MV-4-11 (cell line): ENCODE measurements at places on chromosomes 1 and 21.

- DNase-seq, result no peak
These were observed 27.7 kb downstream of the TNR start for GRCh38 chr1:175715742-175716141.

DNA sequence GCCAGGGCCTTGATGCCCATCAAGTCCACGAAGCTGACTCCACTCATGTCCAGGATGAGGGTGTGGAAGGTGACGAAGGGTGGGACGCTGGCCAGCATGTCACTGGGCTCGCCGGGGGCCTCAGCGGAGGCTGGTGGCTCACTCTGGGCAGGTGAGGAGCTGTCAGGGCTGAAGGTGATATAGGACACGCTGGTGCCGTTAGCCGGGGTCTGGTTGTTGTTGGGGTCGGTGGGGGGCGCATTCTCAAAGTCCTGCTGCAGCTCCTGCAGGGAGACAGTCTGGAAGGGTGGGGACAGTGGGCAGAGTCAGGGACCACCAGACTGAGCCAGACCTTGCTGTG is 21.7 kb downstream of the SLC26A9 start:
- no peak for DNase-seq

- no peak for DNase-seq
These were observed 5.5 kb upstream of the KRTAP10-3 start for GRCh38 chr21:44564099-44564498.

- DNase-seq, result no peak
These were observed 50.4 kb upstream of the NRDC start for GRCh38 chr1:51928896-51929295.

DNA sequence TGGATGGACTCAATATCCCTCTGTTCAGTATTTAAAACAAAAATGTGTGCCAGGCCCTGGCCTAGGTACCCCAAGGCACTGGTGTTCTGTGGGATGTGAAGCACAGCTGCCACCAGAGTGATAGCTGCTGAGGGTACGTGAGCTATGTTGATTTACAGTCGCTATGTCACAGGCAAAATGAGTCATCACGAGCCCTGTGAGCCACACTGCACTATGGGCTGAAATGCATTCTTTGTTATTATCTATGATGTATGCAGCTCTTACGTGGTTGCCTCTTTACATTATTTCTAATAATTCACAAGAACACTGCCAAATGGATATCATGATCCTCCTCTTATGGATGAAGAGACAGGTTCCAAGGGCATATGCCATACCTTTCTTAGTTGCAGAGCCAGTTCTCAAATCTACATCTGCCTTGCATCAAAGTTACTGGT is 2.1 kb downstream of the TEX38 start:
- DNase-seq, result peak; percentile 47

GRCh38 chr1:33599516-33600115 is 127.2 kb downstream of the ZSCAN20 start:
- DNase-seq, result peak; percentile 92

- peak; percentile 86 for DNase-seq
These were observed 20.8 kb upstream of the JAK1 start for GRCh38 chr1:64986903-64987871.

DNA sequence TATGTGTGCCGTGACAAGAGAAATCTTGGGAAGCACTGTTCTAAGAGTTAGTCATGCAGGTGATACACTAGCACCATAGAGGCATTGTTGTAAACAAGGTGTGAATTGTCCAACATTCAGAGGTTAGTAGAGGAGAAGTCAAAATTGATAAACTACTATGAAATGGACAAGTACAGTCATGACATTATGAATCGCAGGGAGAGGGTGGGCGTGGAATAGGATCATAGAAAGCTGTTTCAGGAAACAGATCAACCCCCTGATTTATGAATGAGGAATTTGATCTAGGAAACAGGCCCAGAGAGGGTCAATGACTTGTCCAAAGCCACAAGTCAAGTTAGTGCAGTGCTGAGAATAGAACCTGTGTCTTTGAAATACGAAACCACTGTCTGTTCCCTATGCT is 58.5 kb upstream of the LAX1 start:
- no peak for DNase-seq

GRCh38 chr1:183807549-183808168 is 2.7 kb downstream of the RGL1 start:
- peak; percentile 59 for DNase-seq

- no peak for DNase-seq
These were observed 15.9 kb upstream of the ADAMTS5 start for GRCh38 chr21:26982767-26983166.

- no peak for DNase-seq
These were observed 3.9 kb downstream of the S100A8 start for GRCh38 chr1:153387001-153387400.

- no peak for DNase-seq
These were observed 7.5 kb upstream of the LEPR start for GRCh38 chr1:65412984-65413375.

- DNase-seq, result no peak
These were observed 96.8 kb downstream of the CLIC6 start for GRCh38 chr21:34765619-34766018.

GRCh38 chr1:210123924-210124589 is 108.5 kb upstream of the SERTAD4 start:
- DNase-seq, result no peak

- DNase-seq, result no peak
These were observed 47.9 kb downstream of the SMYD3 start for GRCh38 chr1:246459221-246459620.

GRCh38 chr1:156945881-156946661 is 25.6 kb downstream of the LRRC71 start:
- DNase-seq, result no peak

DNA sequence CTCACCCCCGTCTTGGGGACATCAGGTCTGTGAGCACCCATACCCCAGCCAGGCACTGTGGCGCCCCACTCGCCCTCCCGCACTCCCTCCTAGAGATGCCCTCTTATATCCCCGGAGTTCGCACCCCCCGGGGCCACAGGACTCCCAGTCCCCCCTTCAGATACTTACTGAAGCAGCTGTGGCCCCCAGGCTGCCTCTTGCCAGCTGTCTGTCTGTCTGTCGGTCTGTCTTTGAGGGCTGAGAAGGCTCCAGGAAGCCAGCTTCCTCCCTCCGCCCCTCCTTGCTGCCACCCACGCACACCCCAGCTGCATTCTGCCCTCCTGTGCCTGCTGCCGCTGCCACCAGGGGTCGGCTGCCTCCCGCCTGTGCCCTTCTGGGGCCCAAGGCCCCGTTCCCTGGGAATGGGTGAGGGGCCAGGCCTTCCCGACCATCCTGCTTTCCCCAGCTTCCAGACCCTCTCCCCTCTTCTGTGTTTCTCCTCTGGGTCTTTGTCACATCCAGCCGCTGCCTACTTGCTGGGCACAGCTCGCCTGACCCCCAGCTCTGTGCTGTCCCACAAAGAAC is at the start of gene PTPN7:
TSS of gene PTPN7 (minus strand) at position 226 of the 564 bp plus-strand sequence. CDS start 1,200 bp downstream, outside the sequence.
- DNase-seq, result peak; percentile 74

- no peak for DNase-seq
These were observed 352.0 kb downstream of the PLPP3 start for GRCh38 chr1:56227401-56227800.

DNA sequence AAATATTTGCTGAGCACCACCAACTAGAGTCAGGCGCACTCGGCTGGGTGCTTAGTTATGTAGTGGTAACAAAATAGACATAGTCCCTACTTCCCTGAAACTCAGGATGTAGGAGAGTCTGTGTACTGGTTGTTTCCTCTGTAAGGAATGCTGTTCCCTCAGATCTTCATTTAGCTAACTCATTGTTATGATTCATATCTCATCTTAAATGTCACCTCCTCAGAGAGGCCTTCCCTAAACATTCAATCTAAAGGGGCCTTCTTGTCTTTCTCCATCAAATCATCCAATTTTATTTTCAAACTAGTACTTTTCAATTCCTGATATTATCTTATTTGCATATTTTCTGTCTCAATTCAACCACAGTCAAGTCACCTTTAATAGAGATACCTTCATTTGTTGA is 132.9 kb downstream of the PIK3R3 start:
- DNase-seq, result no peak

- DNase-seq, result no peak
These were observed 38.1 kb downstream of the PLEKHA6 start for GRCh38 chr1:204321665-204322064.

DNA sequence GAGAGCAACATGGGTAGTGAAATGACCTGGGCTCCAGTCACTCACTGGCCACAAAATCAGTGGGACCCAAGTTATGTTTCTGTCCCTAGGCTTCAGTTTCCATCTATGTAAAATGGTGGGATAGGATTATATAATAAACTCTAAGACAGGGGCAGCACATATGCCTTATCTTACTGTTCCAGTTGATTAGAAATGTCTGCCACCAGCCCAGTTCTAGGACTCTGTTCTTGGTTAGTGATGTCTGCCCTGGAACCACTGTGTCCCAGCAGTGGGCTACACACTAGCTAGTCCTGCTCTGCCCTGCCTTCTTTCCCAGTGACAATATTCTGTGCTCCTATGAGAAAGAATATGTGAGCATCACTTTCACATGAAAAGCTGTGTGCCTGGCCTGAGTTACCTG is 138.3 kb downstream of the PCNX2 start:
- DNase-seq, result no peak

DNA sequence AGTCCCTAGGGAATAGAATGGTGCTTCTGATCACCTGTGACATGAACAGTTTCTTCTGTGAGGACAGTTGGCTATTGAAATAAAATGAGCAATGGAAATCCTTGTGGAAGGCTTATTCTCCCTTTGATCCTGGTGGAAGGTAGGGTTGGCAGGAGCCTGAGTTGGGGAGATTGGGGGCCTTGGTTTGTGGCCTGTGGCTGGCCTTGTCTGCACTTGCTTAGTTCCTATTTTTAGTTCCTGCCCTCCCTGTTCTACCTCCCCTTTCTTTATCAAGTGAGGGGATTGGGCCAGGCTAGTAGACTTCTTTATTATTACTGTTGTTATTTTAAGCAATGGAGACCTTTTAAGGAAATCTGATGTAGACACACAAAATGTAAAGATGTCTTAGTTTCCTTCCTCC is 8.2 kb downstream of the DMRTB1 start:
- DNase-seq, result peak; percentile 8

- DNase-seq, result no peak
These were observed 5.6 kb upstream of the YBX1 start for GRCh38 chr1:42676534-42677087.

GRCh38 chr1:24790490-24790889 is 45.2 kb downstream of the CLIC4 start:
- no peak for DNase-seq
